ENCODE measurements at places on chromosomes 12 and 14.
A peak's percentile ranks its signal among the peaks of the same experiment; 100 is the strongest.

DNA sequence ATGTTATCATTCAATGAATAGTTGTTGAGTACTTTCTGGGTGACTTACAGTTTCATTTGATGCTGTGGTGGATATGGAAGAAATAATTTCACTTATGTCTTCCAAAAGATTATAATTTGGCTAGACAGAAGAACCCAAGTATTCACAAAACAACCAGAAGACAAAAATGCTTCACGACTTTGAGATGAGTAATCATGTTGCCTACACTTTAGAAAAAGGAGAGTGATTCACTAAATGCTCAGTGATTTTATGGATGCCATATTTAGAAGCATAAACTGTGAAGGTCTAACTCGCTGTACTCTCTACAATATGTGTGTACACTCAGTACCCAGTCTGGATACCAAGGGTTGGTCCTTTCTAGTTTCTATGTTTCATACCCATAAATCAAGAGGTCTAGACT, 101.3 kb upstream of the E2F7 start:
- DNase-seq = no peak

DNA sequence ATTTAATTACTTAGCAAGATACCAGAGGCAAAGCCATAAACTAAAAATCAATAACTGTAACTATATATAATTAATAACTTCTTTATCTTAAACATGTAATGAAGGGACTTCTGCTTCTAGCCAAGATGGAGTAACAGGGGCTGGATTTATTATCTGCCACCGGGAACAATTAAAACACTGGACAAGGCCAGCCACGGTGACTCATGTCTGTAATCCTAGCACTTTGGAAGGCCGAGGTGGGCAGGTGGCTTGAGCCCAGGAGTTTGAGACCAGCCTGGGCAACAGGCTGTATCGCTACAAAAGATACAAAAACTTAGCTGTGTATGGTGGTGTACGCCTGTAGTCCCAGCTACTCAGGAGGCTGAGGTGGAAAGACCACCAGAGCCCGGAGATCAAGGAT, 113.6 kb downstream of the TAOK3 start:
- DNase-seq = no peak

GRCh38 chr14:91373591-91374254, 43.9 kb downstream of the CCDC88C start:
- no peak for DNase-seq

DNA sequence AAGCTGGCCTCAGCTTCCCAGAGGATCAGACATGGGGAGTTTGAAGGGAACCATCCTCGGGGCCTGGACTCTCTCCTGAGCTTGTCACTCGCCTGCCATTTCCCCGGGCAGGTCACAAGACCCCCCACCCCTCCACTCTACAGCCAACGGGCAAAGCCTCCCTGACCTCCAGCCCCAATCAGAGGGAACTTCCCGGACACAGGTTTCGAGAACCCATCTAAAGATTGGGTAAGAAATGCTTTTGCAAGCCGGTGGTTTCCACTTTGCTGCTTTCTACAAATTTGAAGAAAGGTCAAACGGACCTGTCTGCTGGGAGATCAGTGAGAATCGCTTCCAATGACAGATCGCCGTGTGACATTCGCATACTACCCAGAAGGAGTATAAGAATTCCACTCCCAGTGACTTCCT, 89.6 kb downstream of the SCARB1 start:
- DNase-seq = no peak

DNA sequence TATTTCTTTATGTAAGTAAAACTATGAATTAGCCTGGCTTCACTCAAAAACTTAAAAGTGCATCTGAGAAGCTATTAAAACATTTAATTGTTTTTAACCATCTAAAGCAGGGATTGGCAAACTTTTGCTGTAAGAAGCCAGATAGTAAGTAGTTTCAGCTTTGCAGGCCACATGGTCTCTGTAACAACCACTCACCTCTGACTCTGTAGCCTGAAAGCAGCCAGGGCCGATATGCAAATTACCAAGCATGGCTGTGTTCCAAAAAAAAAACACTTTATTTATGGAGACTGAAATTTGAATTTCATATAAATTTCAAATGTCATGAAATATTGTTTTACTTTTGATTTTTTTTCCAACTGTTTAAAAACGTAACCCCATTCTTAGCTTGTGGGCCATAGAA, 95.3 kb downstream of the CIT start:
- no peak for DNase-seq

DNA sequence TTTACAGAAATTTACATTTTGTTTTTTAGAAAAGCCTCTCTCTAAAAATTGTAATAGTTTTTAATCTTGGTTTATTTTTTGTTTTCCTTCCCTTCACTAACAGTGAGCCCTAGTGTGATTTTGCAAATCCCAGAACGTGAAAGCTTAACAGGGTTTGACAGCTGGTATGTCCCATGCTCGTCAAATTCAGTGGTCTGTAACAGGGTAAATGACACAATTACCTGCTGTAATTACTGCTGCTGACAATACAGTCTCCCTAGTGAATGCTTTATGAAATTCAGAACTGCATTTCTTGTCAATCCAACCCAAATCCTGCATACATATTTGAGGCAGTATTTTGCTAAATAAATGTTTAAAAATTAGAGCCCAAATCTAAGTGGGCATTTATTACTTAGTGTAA, 249.2 kb downstream of the NELL2 start:
- no peak for DNase-seq

DNA sequence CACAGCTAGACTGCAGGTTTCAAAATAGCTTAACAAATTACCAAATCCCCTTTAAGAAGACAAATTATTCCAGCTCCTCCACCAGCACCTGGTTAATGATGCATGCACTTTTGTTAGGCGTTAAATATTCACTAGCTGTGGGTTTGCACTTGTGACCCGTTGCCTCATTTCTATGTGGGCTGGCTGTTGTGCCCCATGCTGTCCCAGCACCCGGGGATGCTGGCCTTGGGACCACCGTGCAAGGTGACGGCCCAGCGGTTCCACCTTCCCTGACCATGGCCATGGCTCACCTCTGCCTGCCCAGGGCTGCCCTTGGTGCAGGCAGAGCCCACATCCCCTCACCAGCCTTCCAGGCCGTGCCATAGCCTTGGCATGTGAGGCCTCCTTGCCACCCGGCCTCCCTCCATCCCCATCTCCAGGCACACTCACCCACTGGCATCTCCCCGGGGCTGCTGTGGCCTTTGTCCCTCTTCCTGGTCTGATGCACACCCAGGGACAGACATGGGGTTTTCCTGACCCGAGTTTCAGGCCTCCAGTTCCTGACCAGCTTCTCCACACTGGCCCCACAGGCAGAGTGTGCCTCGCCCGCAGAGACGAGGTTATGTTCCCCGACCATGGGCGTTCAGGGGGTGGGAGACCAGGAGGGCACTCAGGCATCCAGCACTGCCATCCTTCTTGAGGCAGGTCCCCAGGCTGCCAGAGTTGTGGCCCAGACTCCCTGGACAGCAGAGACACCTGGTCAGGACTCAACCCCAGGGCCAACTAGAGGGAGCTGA, 20.3 kb upstream of the C14orf180 start:
- no peak for DNase-seq

DNA sequence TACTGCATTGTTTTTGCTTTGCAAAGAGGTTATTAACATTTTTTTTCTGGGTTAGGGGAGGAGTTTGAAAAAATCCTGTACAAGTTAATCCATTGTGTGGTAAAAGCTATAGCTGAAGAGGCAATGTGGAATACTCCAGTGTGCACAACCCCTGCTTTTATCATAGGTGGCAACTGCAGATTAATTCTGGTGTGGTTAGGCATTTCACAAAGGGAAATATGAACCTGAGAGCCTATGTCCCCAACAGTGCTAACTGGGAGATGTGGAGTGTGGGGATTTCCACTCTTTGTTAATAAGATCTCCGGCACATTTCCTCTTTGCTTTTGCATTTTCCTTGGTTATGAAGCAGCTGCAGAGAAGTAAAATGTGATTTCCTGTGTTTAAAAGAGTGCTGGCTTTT, 33.6 kb downstream of the PRORP start:
- no peak for DNase-seq

- DNase-seq = no peak
Measured at GRCh38 chr14:24834956-24835355, 201.0 kb upstream of the GZMB start.

GRCh38 chr12:66739940-66740651, 61.2 kb upstream of the GRIP1 start:
- no peak for DNase-seq

- peak; percentile 62 for DNase-seq
Measured at GRCh38 chr14:25371068-25371467, 321.1 kb upstream of the STXBP6 start.

DNA sequence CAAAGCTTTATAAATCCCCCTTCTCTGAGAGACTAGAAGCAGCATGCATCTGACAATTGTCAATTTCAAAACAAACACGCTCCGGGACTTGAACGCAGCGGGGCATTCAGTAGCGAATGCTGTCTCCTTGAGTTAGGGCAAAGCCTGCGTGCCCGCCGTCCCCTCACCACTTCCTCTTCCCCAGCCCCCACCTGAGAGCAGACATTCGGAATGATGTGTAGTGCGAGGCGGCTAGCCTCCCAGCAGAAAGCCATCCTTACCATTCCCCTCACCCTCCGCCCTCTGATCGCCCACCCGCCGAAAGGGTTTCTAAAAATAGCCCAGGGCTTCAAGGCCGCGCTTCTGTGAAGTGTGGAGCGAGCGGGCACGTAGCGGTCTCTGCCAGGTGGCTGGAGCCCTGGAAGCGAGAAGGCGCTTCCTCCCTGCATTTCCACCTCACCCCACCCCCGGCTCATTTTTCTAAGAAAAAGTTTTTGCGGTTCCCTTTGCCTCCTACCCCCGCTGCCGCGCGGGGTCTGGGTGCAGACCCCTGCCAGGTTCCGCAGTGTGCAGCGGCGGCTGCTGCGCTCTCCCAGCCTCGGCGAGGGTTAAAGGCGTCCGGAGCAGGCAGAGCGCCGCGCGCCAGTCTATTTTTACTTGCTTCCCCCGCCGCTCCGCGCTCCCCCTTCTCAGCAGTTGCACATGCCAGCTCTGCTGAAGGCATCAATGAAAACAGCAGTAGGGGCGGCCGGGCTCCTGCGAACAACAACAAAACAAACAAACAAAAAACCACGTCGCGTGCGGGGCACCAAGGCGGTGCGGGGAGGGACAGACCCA, 2.2 kb downstream of the PRMT8 start:
- DNase-seq = no peak

DNA sequence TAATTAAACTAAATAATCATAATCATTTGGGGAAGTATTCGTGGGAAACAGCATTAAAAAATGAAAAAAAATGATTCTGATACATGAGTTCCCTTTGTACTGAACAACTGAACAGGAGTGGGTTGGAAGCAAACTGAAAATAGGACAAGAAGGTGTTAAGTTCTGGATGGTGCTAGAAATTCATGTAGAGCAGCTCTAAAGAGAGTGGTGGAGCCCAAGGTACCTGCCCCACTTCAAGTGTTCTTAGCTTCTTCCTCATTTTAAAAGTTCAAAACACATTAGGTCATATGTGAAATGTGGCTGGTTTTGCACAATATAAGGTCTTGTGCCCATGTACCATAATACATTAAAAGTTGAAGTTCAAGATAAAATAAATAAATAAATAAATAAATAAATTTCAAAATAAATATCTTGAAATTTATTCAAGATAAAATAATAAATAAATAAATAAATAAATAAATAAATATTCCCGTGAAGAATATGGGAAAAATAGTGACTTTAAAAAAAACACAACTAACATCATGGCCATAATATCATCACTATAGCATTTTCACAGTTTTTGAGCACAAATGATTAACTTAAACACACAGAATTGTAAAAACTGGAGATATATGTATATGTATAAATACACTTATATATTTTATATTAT, 191.5 kb upstream of the PRKD1 start:
- DNase-seq = no peak

DNA sequence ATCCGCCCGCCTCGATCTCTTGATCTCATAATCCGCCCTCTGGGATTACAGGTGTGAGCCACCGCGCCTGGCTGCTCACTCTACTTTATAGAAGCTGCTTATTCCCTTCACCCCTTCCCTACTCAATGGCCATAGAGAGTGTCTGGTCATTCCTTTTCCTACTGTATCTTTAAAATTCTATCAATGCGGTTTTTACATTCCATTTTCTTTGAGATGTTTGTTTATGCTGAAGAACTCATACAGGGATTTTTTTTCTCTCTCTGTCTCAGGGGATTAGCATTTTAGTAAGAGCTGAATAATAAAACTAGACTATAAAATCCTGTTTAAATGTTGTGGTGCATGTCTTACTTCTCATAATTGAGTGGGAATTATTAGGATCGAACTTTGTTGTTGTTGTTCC, 218.6 kb upstream of the FOXN3 start:
- DNase-seq = no peak
